Stimulated activated CD8-positive, alpha-beta memory T cell treated with anti-CD3 and anti-CD28 coated beads, Interleukin-4, amount 100 ng/mL, for 1 hour (primary cell): ENCODE measurements at places on chromosomes 2 and 18.

DNA sequence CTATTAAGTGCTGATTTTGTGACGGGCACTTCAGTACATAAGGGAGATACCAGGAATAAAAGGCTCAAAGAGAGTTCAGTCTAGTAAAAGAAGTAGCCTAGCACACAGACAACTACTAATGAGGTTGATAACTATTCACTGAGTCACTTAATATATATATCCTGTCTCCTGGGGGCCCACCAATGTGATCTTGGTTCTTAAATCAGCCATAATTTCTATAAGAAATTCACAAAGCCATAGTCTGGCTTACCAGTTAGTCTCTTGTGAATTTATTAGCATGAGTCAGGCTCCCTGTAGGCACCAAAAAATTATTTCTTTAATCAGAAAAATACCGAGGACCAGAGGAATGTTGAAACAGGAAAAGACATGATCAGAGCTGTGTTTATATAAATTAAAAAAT is 10.4 kb downstream of the KCNE4 start:
- no peak for DNase-seq

GRCh38 chr2:111035830-111036441 is 84.8 kb upstream of the BCL2L11 start:
- no peak for DNase-seq

DNA sequence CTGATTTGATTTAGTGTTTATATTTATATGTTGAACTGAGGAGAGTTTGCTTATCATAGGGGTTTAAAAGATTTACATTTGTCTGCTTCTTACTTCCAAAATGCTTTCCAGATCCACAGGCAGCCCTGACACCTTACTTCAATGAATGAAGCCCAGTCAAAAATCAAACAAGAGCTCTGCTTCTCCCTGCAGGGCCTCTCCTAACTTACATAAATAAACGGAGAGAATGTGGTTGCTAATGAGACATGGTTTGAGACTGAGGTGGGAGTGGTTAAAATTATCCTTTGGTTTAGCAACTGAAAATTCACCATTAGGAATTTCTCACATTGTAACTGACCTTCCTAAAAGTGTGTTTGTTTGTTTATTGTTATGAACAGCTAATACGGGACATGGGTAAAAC is 612.3 kb upstream of the FANCL start:
- no peak for DNase-seq

GRCh38 chr2:64649013-64649484 is 4.7 kb downstream of the SERTAD2 start:
- DNase-seq: no peak

GRCh38 chr2:237432484-237433092 is 18.6 kb upstream of the COL6A3 start:
- peak; percentile 65 for DNase-seq

DNA sequence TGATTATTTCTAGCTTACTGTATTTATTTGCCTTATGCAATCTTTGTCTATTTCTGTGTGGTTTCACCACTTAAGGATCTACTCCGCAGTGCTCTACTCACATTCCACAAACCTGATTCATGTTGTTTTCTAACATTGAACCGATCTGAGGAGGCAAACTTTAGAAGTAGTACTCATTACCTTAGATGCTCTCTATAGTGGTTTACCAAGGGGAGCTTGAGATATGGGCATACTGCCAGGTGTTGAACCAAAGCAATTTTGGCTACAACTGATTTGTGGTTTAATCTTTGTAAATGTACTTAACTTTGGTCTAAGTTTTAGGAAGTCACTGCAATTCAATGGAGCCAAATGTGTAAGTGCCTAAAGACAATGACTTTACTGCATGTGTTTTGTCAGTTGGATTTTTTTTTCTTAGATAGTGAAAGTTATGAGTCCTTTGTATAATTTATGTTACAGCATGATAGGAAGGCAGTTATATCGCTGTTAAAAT is 50.1 kb downstream of the MAP2 start:
- DNase-seq: no peak

DNA sequence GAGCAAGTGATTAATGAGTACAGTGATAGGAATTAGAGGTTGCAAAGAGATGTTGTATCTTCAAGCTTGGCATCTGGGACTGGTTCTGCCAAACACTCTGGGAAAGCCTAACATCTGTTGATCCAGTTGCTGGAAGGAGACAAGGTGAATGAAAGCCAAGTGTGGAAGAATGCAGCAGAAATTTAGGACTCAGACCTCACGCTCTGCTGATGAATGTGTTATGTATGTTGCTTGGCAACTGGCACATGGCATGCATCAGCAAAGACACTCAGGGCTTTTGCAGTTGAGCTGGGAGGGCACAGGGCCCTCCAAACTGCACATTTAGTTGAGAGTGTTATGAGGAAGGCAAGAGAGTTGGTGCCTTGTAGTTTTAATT is 105.5 kb downstream of the COLEC12 start:
- no peak for DNase-seq

DNA sequence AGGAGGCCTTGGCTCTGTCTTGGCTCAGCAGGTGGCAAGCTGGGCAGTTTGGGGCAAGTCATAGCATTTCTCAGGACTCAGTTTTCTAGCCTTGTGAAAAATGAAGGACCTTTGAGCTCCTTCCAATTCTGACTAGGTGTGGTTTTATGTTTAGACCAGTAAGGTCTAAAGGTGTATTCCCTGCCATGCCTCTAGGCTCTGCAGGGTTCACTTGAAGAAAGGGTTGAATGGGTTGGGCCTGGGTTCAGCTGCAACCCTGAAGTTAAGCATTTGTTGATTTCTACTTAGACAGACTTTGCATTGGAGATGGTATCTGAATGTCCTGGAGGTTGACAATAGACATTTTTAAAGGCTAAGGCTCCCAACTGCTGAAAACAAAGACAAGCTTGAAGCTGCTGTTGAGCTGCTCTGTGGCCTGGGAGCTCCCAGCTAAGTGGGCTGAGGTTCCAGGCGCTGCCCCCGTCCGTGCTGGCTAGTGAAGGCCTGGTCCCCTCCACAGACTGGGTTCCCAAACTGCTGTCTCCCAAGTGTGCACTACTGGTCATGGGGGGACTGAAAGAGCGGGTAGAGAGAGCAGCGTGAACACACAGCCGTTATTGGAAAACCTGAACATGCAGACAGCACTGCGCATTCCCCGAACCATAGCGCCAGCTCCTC is 100.7 kb upstream of the SMAD7 start:
- DNase-seq: no peak

- no peak for DNase-seq
Measured at GRCh38 chr2:118832791-118833715, 14.4 kb downstream of the EN1 start.

DNA sequence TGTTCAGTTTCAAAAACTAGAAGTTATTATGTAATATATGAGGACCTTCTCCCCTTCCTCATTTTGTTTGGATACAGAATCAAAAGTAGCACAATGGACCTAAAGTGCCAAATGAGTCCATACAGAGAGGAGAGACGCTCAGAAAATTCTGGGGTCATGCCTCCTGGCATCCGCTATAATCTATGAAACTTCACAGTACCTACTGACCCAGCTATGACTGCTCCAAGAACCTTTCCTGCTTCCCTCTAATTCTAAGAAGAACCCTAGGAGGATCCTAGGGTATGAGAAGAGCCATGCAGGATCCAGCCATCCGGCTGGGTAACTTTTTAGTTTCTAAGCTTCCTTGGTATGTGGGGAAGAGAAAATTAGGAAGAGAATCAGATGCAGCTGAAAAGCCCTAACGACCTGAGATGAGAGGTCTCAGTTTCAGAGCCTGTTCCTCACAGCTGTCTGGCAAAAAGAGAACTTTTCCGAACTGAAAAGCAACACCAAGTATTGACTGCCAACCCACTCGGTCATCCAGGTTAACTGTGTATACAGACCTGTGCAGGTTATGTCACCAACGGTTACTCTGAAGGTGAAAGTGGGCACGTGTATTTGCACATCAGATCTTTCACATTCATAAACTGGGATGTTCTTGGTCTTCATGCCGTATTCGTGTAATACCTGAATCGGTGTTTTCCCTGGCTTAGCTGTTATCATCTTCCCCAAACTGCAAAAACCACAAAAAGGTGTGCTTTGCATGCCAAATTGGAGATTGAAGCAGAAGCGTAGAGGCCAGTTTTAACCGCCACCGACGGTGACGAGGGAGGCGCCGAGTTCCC is 1.1 kb downstream of the PRKRA start:
- no peak for DNase-seq

DNA sequence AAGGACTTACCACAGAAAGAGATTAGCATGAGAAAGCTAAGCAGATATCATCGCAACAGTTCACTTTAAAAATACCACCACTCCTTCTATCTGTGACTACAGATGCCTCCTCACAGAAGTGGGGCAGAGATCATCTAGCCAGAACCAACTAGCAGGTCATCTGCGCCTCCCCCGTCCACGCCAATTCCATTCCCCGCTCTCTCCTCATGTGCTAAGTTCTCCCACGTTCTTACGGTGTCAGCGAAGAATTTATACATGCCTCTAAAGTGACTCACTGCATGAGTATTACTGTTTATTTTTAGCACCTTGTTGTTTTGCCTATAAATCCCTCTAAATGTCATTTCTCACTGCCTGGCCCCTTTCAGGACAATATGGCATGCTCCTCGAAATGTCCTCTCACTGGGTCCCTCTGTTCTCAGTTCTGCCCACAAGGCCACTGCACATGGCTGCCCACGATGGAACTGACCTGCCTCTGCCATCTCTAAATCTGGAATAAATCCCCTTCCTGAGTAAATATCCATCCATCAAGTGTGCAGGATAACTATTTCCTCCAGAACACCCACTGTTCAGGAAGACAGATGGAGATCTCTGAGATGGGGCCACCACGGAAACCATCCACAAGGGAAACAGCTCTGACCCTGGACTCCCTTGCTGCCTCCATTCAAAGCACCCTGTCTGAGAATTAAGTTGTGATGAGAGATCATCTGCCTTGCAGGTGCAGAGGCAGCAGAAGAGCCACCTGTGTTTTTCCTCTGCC is 137.7 kb downstream of the IRS1 start:
- DNase-seq: no peak

- no peak for DNase-seq
Measured at GRCh38 chr18:37641573-37641972, 76.0 kb upstream of the CELF4 start.

GRCh38 chr2:40448476-40449079 is 3.3 kb downstream of the SLC8A1 start:
- no peak for DNase-seq

DNA sequence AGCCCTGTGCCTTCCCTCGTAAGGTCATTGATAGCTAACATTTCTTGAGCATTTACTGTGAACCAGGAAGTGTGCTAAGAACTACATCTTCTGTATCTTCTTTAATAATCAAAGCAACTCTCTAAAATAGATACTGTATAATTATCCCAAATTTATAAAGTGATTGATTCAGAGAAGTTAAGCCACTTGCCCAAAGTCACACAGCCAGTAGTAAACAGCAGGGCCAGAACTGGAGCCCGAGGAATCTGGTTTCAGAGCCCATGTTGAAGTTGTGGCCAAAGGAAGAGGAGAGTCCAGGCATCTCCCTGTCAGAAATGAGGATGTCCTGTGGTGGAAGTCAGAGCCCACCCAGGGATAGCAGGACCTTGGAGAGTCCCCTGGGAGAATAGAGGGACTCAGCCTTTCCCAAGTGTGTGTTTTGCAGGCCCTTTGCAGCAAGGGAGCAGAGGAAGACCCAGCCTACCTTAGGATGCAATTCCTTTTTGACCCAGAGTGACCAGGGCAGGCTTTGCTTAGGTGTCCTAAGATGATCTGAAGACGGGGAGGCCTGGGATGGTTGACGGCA is 134.2 kb downstream of the DYSF start:
- no peak for DNase-seq

DNA sequence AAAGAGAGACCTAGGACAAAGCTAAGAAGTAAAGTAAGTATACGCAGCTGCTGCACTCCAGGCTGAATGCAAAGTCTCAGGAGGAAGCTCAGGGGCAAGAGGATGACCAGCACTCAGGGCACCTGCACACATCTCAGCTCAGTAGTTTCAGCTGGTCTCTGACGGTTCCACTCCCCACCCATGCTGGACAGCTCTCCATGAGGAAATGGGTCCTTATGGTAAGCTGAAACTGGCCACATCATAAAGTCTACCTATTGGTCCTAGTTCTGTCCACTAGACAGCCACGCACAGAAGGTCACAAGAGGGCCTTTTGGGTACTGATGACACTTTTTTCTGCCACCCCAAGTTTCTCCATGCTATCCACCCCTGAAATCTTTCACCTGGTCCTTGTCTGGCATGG is 215.3 kb downstream of the TTC32 start:
- no peak for DNase-seq

DNA sequence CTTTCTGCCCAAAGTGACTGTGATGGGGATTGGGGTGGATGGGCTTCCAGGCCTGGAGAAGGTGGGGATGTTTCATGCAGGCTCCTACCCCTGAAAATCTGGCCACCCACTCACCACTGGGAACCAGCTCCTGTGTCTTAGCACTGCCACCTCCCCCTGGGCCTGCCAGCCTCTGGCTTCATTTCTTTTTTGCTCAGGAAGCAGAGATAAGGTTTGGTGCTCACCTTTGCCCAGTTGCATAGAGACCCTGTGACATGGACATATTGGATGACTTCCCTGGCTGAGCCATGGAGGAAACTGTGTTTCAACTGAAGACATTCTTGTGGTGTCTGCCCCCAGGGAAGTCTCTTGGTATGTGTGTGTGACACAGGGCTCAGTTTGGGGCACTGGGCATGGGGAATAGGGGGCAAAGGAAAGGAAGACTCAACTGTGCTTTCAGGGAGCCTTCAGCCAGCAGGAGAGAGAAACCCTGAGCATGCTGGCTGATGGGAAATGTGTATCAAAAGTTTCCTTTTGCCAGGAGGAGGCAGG is 16.7 kb downstream of the CTIF start:
- DNase-seq: no peak

DNA sequence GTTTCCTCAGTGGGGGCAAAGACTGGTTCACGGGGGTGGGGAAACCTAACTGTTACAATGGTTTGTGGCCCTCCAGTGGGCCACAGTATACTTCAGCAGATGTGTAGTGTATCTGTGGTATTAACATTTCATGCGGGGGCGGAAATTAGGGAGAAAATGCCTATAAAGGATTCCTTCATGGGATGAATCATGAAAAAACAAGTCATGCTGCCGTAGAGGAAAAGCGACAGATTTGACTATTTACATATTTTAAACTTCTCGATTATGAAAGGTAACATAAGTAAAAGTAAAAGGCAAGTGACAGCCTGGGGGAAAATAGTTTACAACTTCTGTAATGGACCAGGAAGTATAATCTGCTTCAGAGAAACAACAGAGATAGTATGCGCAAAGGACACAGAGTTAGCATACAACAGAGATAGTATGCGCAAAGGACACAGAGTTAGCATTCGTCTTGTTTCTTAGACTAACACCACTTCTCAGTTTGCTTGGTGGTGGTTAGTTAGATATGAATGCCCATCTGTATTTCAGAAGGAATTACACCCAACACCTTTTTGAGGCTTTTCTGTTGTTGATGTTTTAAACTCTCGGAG is 41.1 kb downstream of the MRPS9 start:
- no peak for DNase-seq

- no peak for DNase-seq
Measured at GRCh38 chr2:211512806-211513205, 956.4 kb downstream of the CPS1 start.

DNA sequence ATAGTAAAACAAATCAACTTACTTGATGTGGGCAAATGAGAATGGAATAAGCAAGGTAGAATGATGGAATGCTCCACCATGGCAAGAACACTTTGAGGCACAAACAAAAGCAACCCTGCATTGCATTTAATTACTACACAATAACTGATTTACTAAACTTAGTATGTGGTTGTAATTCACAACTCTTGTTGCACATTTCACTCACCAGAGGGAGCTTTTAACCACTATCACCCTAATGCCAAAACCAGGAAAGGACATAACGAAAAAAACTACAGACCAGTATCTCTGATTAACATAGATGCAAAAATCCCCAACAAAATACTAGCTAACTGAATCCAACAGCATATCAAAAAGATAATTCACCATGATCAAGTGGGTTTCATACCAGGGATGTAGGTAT is 659.8 kb downstream of the CPS1 start:
- no peak for DNase-seq
